ENCODE measurements at places on chromosomes 16 and 17.

DNA sequence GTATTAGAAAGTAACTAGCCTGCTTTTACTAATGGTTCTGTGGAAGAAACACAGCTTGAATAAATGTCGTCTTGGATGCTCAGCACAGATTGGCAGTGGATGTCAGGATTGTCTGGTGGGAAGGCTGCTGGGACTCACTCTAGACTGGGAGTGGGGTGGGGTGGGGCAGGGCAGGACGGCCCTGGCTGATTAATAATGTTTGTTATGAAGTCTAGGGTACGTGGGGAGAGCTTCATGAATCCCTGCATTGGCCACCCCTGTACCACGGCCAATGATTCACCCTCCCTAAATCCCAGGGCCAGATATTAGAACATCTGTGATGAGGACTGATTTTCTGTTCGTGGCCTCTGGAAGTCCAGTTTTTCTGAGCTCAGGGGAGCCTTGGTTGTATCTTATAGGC lies 421.0 kb downstream of the WWOX start:
- DNase-seq = no peak

- no peak for DNase-seq
Measured at GRCh38 chr17:70187383-70187782, 18.1 kb downstream of the KCNJ2 start.

DNA sequence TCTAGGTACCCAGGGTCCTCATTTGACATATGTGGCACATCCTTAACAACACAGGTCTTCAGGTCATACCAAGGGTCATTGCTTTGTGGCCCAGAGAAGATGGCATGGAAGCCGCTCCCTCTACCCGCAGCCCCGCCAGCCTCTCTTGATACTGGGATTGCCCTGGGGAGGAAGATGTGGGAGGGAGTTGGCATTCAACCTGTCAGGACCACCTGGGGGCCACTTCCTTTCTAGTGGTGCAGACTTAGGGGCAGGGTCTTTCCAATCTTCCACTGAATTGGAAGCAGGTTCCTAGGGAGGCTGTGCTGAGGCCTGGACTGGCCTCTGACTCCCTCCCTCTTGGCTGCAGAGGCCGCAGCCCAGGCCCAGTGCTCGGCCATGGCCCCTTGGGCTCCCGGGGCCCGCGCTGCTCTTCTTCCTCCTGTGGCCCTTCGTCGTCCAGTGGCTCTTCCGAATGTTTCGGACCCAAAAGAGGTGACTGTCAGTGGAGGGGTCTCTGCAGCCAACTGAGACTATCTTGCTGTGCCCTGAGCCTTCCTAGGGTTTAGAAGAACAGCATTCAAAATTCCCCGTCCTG lies 5.1 kb upstream of the HEXIM1 start:
- no peak for DNase-seq

- no peak for DNase-seq
Measured at GRCh38 chr16:78909226-78909625, 691.3 kb downstream of the MAF start.

DNA sequence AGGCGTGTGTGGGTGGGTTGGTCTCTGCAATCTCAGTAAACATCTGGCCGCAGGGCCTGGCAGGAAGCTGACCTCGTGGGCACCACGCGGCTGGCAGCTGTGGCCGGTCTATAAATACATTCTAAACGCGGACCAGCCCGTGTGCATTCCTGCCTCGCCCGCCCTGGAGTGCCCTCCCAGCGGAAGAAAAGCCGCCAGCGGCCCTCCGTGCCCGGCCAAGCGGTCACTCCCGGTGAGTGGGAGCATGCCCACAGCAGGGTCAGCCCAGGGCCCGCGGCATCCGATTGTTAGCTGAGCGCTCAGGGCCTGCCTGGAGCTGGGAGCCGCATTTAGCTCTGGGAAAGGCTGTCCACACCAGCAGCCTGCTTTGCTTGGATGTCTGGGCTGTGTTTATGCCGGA lies 10.3 kb downstream of the ZNF469 start:
- DNase-seq = no peak

- no peak for DNase-seq
Measured at GRCh38 chr16:51637770-51638094, 486.7 kb upstream of the SALL1 start.
